ENCODE measurements at places on chromosomes 2 and 18.

GRCh38 chr2:56892382-56892781 is 708.6 kb downstream of the CCDC85A start:
- DNase-seq = no peak

GRCh38 chr2:226451486-226451885 is 348.1 kb downstream of the IRS1 start:
- no peak for DNase-seq

- no peak for DNase-seq
Observed at GRCh38 chr2:170812710-170813600, 3.7 kb upstream of the GAD1 start.

- no peak for DNase-seq
Observed at GRCh38 chr2:236341067-236341466, 76.9 kb upstream of the ASB18 start.

DNA sequence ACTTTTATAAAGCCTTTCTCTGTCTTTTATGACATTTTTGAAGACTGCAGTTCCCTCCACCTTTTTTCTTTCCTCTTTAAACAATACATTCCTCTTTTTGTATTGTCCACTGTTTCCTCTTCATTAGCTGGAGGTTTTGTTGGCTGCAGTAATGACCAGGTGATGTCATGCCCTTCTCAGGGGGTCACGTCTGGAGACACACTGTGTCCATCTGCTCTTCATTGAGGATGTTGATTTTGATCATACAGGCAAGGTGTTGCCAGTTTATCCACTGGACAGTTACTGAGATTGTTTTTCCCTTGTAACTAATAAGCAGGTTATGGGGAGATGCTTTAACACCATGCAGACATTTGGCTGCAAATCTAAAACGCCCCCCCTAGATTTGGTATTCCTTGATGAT is 19.8 kb downstream of the ZNF407 start:
- no peak for DNase-seq

GRCh38 chr2:176039375-176039774 is 37.3 kb upstream of the LNPK start:
- DNase-seq = no peak

DNA sequence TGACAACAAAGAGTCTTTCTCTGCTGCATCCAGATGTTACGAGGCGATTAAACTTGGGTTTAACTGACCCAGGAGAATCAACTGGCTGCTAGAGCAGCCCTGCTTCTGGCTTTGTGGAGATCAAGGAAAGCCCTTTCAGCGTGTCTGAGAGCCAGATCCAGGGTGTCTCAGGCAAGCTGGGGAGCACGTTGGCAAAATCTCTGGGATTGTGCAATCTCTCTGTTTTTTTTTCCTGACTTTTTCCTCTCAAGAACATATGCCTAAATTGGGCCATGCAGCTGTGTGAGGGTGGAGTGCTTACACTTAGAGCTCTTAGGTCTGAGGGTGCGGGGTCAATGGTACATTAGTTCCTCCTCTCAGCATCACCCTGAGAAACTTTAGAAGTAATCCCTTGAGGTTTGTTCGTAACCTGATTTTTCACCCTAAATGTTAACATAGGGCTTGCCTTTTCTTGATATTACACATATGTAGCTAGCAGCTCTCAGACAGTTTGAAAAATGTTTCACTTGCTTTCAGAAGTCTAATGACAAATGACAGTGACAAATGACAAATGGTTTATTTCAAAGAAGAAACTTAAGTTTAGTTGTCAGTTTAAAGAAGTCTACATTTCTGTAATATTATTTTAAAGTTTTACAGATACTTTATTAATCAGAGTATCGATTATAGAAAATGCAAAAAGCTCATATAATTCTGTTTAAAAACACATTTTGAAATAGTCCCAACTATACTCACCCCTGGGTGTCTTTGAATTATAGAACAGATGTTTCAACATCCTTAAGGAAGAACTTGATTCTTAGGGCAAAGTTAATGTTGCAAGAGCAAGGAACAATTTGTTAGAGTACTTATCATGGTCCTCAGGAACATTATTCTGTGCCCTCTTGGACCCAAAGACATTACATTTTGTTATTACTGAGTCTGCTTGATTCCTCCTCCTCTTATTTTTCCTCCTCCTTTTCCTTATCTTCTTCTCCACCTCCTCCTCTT is 38.4 kb upstream of the ZSWIM2 start:
- DNase-seq = no peak

- no peak for DNase-seq
Observed at GRCh38 chr2:60485055-60485454, 68.4 kb downstream of the BCL11A start.

DNA sequence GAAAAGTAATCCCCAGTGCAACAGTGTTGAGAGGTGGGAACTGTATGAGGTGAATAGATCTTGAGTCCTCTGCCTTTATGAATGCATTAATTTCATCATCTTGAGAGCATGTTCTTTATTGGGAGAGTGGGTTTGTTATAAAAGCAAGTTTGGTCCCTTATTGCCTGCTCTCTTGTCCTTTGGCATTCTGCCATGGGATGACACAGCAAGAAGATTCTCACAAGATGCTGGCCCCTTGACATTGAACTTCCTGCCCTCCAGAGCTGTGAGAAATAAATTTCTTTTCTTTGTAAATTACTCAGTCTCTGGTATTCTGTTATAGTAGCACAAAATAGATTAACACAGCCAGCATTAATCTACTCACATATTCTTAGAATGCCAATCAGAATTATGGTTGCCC is 108.6 kb downstream of the EHBP1 start:
- DNase-seq = no peak

DNA sequence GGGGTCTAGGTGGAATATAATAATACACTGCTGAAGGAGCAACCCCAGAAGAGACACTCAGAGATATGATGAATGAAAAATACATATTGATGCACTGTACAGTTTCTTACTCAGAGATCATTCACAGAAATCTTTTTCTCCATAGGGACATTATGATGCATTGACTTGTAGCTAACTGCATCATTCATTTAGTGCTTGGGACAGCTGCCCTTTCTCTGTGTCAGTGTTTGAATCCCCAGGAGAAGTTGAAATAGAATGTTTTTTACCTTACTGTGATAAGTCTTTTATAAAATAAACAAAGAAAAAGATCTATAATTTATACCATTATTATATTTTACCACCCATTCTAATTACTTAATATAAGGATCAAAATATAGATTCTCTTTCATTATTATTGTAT is 91.7 kb upstream of the DSEL start:
- no peak for DNase-seq

GRCh38 chr2:181988154-181988924 is 2.7 kb downstream of the PPP1R1C start:
- no peak for DNase-seq

DNA sequence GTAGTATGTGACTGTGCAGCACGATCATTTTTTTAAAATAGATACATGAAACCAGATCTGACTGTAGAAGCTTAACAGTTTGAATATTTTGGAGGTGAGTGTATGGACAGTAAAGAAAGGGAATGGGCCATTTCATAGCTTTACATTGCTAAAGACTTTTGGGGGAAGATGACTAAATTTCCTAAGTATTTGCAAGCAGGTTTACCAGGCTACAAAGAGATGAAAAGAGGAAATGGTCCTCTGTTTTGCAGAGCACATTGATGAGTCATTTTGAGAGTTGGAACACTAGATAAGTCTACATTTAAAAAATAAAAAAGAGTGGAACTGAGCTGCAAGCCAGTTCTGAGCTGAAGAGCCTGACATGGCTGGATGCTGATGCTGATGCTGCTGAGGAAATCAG is 115.7 kb upstream of the LRATD1 start:
- DNase-seq = no peak

DNA sequence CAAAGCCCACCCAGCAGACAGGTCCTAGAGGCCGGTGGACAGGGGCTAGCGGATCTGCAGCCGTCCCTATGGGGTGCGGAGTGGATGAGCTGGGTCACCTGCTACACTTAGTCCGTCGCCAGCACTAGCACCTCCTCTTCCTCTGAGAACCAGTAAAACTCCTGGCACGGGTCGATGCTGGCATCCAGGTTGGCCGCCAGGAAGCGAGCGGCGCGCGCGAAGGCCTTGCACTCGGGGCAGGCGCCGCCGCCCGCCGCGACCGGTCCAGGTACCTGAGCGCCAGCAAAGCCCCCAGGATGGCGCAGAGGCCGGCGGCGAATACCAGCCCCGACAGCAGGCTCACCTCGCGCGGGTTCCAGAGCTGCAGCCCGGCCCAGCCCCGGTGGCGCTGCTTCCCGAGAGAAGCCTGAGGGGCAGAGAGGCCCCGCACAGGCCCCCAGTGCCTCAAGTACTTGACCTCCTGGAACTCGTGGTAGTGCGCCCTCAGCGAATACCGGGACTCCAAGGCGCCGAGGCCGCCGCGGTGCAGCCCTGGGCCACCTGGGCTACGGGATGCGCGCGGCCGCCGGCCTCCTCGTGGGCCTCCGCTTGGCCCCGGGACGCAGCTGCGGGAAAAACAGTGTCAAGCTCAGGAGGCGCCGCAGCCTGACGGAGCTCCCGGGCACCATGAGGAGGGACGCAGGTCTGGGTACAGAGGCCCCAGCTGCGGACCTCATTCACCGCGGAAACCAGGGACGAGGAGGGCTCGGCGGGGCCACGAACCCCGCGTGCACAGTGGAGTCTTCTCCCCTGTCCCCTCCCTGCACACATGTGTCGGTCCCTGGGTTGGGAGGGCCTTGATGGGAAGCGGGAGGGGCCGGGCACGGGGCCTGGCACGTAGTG is 27.5 kb upstream of the ALPP start:
- no peak for DNase-seq

GRCh38 chr2:234580686-234581085 is 83.8 kb upstream of the ARL4C start:
- DNase-seq = no peak

DNA sequence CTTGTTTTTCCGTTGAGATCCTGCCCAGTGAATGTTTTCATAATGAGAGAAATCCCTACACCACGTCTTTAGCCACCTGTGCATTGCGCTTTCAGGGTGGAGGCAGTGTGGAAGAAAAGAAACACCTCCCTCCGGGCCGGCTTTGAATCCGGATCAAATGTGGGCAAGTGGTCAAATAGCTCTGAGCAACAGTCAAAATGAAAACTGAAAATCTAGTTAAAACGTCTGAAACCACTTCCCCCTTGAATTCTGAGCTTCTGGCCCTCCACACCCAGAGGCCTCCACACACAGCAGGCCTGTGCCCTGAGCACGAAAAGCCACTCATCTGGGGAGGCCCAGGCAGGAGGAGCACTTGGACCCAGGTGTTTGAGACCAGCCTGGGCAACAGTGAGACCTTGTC is 263.6 kb upstream of the SALL3 start:
- DNase-seq = no peak

GRCh38 chr2:171814883-171815282 is 79.2 kb downstream of the SLC25A12 start:
- no peak for DNase-seq

GRCh38 chr2:119156891-119157773 is 1.4 kb downstream of the C1QL2 start:
- no peak for DNase-seq

DNA sequence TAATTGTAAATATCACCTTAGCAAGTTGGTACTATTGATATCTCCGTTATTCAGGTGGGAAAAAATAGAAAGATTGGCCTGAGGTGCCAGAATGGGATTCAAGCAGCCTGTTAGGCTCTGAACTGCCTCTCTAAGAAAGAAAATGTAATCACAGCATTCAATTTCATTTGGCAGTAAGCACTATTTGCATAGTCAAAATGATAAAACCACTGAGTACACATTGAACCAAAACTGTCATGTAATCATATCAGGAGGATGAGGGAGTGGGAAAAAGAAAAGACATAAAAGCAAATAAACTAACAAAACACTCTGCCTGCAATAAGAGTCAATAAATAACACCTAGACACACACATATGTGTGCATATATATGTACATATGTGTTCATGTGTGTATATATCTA is 103.9 kb upstream of the TACR1 start:
- no peak for DNase-seq

DNA sequence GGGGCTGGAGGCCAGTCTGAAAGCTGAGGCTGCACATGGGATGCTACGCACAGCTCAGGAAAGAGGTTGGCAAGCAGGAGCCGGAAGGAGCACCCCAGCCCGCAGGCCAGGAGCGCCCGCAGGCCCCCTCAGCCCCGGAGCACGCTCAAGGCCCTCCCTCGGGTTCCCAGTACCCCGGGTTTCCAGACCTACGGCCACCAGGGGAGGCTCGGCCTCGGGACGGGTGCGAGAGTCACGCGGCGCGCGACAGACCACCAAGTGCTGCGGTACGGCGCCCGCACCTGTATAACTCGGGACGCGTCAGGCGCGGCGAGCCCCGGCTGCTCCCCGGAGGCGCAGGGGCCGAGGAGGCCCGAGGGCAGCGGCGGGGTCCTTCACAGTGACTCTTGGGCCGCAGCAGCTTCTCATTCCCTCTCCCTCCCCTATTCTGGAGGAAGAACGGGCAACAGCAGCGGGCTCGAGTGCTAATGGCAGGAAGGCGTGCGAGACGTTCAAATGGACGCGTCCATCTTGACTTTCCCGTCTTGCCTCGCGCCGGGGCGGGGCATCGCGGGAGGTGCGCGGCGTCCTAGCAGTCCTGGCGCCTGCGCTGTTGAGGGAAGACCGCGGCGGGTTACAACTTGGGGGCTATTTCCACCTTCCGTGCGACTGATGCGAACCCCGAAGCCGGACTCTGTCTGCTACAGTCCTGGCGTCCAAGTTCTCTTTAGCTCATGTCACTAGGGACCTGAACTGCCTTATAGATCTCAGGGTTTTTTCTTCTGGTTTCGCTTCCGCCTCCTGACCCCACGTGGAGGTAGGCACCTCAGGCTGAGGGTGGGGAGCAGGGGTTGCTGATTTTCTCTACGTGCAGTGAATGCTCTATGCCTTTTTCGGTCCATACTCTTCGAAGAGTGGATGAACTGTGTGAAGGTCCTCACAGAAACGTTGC is at the start of gene ANAPC1:
Gene ANAPC1 (minus strand): TSS at position 533 of the 931 bp plus-strand sequence. CDS start 3,368 bp downstream, outside the sequence.
- peak; percentile 72 for DNase-seq

DNA sequence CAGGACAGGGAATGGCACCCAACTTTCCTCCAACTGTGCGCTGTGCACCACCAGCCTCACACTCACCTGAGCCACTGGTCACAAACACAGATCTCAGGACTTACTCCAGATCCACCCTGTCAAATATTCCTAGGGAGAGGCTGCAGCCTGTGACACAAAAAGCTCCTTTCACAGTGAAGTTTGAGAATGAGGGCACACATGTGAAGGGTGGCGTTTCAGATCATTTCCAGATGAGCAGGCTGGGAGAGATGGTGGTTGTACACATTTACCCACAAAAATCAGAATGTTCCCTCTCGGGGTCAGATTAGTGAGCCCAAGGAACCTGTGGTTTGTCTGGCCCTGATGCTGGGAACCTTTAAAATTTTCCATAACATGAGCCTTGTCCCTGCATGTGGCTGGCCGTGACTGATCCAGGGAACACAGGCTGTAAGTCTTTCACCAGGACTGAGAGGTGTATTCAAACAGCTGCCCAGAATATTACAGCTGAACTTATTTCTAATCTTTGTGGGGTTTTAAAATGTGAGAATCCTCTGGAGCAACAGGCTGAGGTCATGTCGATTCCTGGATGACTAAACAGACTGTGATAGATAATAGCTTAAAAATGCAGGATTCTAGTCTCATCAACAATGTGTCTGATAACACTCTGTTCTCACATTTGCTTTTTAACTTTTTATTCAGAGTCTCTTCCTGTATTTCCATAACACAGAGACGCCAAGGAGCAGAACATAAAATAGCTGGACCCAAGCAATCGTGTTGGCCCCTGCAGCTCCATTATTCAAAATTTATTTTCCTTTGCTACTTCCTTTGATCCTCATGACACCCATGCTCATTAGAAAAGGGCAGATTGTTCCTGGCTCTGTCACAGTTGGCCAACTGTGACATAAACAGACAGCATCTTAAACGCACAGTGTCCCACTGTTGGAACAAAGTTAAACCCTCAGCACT is 35.5 kb downstream of the IL1R2 start:
- DNase-seq = no peak
